Cardiac muscle cell (in vitro differentiated cells and primary cell): ENCODE measurements at places on chromosomes 5 and 9.

- peaks cover 42% of the 10 kb centered on the region for H3K4me1 ChIP-seq
- no peaks in the 10 kb centered on the region for H3K27me3 ChIP-seq
- H3K36me3 ChIP-seq, result no peaks in the 10 kb centered on the region
- no peak overlapping the region for H3K27ac ChIP-seq
These were observed 4.3 kb upstream of the LNPEP start for GRCh38 chr5:96931605-96932004.

- H3K4me1 ChIP-seq, result no peaks in the 10 kb centered on the region
- no peak for DNase-seq
- peaks cover 9% of the 10 kb centered on the region for H3K27me3 ChIP-seq
- no peak overlapping the region for H3K27ac ChIP-seq
These were observed 13.1 kb downstream of the ARHGEF37 start for GRCh38 chr5:149594206-149594895.

DNA sequence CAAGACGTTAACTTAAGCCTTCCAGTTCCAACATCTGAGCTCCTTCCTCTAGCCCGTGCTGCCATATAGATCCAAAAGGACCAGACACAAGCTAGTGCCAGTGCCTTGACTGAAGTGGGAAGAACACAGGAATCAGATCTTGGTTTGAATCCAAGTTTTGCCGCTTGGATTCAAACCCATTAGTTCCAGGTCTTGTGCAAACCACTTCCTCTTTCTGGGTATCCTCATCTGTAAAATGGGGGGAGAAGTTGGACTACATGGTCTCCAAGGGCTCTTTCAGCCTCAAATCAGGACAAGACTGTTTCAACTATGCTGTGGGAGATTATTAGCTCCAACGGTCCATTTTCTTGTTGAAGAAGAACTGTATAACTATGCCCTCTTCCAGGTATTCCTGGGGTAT is 32.6 kb downstream of the TTLL11 start:
- H3K4me3 ChIP-seq, result no peak overlapping the region
- H3K27ac ChIP-seq, result no peak overlapping the region
- no peaks in the 10 kb centered on the region for H3K27me3 ChIP-seq
- no peaks in the 10 kb centered on the region for H3K36me3 ChIP-seq
- no peak for DNase-seq

- H3K36me3 ChIP-seq, result no peaks in the 10 kb centered on the region
- H3K4me1 ChIP-seq, result peaks cover 14% of the 10 kb centered on the region
- H3K4me3 ChIP-seq, result no peak overlapping the region
- H3K27me3 ChIP-seq, result no peaks in the 10 kb centered on the region
These were observed 202.8 kb downstream of the AUH start for GRCh38 chr9:91158946-91159345.

- H3K4me1 ChIP-seq, result no peaks in the 10 kb centered on the region
- H3K36me3 ChIP-seq, result no peaks in the 10 kb centered on the region
- no peak for DNase-seq
- H3K27me3 ChIP-seq, result no peaks in the 10 kb centered on the region
These were observed 89.7 kb upstream of the SAP30L start for GRCh38 chr5:154356020-154356655.

- no peaks in the 10 kb centered on the region for H3K27me3 ChIP-seq
- no peaks in the 10 kb centered on the region for H3K36me3 ChIP-seq
- no peak for DNase-seq
- H3K4me1 ChIP-seq, result peaks cover 39% of the 10 kb centered on the region
These were observed 50.8 kb downstream of the NEURL1B start for GRCh38 chr5:172691886-172692285.

DNA sequence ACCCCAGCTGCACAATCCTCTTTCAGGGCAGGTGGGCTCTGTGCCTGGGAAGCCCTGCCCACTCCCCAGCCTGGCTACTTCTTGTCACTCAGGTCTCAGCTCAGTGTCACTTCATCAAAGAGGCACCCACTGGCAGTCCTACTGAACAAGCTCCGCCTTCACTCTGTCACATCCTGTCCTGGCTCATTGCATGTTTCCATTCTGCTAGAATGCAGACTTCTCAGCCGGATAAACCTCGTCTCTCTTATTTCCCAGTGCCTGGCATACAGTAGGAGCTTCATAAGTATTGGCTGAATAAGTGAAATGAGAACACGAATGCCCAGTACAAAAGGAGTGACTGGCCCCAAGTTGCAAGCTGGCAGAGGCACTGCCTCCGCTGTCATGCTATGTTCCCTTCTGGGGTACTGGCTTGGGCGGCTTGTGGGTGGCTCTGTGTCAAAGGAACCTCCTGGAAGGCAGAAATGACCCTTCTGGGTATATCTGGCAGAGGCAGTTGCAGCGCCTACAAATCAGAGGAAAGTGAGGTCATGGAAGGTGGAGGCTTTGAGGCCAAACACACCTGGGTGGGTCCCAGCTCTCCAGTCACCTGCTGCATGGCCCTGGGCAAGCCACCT is 98.3 kb upstream of the PHYKPL start:
- H3K27ac ChIP-seq, result peak overlapping the region; percentile 5
- no peak overlapping the region for H3K4me3 ChIP-seq
- H3K36me3 ChIP-seq, result no peaks in the 10 kb centered on the region
- H3K27me3 ChIP-seq, result no peaks in the 10 kb centered on the region

- no peaks in the 10 kb centered on the region for H3K4me1 ChIP-seq
- no peak for DNase-seq
- H3K27ac ChIP-seq, result no peak overlapping the region
- H3K36me3 ChIP-seq, result no peaks in the 10 kb centered on the region
- no peaks in the 10 kb centered on the region for H3K27me3 ChIP-seq
These were observed 57.4 kb upstream of the ADRA1B start for GRCh38 chr5:159858871-159859270.

- no peak overlapping the region for H3K4me3 ChIP-seq
- no peaks in the 10 kb centered on the region for H3K4me1 ChIP-seq
- H3K27ac ChIP-seq, result no peak overlapping the region
- H3K36me3 ChIP-seq, result no peaks in the 10 kb centered on the region
These were observed 11.3 kb downstream of the TNC start for GRCh38 chr9:115106642-115107041.

- no peaks in the 10 kb centered on the region for H3K27me3 ChIP-seq
- H3K27ac ChIP-seq, result no peak overlapping the region
- no peaks in the 10 kb centered on the region for H3K36me3 ChIP-seq
- H3K4me3 ChIP-seq, result no peak overlapping the region
- H3K4me1 ChIP-seq, result no peaks in the 10 kb centered on the region
These were observed 227.2 kb downstream of the PDZD2 start for GRCh38 chr5:31866166-31866565.

- H3K4me3 ChIP-seq, result no peak overlapping the region
- H3K27ac ChIP-seq, result no peak overlapping the region
- H3K27me3 ChIP-seq, result no peaks in the 10 kb centered on the region
- peaks cover 4% of the 10 kb centered on the region for H3K4me1 ChIP-seq
These were observed 3.9 kb downstream of the SETX start for GRCh38 chr9:132350861-132351315.

- H3K36me3 ChIP-seq, result no peaks in the 10 kb centered on the region
- peaks cover 100% of the 10 kb centered on the region for H3K27me3 ChIP-seq
- peak overlapping the region; percentile 28 for H3K4me3 ChIP-seq
- H3K4me1 ChIP-seq, result peaks cover 3% of the 10 kb centered on the region
- peak; percentile 19 for DNase-seq
- H3K27ac ChIP-seq, result no peak overlapping the region
These were observed 1.9 kb downstream of the LRRC26 start for GRCh38 chr9:137167747-137168572.

GRCh38 chr9:120932086-120932823 is 5.7 kb upstream of the TRAF1 start:
- H3K36me3 ChIP-seq, result no peaks in the 10 kb centered on the region
- H3K4me3 ChIP-seq, result no peak overlapping the region
- no peak for DNase-seq

GRCh38 chr5:14669975-14670374 is 5.5 kb downstream of the OTULIN start:
- no peaks in the 10 kb centered on the region for H3K4me1 ChIP-seq
- H3K27me3 ChIP-seq, result no peaks in the 10 kb centered on the region
- H3K4me3 ChIP-seq, result no peak overlapping the region
